Activated T-cell treated with anti-CD3 and anti-CD28 coated beads, Interleukin-2, amount 50 U/mL, for 1 hour (primary cell): ENCODE measurements at places on chromosomes 1 and 21.

- no peak for DNase-seq
Observed at GRCh38 chr21:46269466-46269865, 15.9 kb downstream of the MCM3AP start.

DNA sequence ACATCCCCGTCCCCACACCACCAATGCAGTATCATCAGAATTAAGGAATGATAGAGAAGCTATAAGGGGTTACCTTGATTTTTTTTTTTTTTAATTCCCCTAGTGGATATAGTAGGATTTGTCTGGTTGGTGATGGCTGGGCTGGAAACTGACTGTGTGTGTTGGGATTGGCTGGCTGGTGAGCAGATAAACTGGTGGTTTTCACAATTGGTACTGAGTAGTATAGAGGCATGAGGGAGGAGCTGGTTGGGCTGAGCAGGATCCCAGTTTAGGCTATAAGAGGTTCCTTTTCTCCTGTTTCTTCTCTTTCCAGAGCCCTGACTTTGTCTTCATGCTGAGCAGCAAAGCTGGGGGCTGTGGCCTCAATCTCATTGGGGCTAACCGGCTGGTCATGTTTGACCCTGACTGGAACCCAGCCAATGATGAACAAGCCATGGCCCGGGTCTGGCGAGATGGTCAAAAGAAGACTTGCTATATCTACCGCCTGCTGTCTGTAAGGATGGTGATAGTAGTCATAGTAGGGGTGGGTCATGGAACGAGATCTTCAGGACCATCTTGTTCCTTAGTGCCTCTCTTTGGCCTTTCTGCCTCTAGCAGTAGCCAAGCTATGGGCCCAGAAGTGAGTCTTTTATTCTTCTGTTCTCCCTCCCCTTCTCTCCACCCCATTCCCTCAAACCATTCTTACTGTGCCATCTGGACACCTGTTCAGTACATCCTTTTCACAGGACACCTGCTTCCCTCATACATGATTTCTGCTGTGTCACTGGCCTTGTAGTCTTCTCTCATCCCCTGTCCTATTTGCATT, 26.9 kb downstream of the RAD54L start:
- no peak for DNase-seq

DNA sequence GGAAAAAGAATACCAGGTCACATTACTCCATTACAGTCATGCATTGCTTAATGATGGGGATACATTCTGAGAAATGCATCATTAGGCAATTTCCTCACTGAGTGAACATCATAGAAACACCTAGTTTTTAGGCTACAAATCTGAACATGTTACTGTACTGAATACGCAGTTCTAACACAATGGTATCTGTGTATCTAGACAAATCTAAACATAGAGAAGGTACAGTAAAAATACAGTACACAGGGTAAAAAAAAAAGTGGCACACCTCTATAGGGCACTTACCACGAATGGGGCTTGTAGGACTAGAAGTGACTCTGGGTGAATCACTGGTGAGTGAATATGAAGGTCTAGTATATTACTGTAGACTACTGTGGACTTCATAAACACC, 115.7 kb downstream of the AKT3 start:
- no peak for DNase-seq

GRCh38 chr1:177183836-177184235, 13.1 kb downstream of the BRINP2 start:
- no peak for DNase-seq

- no peak for DNase-seq
Observed at GRCh38 chr1:115475901-115476300, 137.9 kb upstream of the NGF start.

GRCh38 chr1:56551691-56552090, 27.7 kb downstream of the PLPP3 start:
- no peak for DNase-seq

DNA sequence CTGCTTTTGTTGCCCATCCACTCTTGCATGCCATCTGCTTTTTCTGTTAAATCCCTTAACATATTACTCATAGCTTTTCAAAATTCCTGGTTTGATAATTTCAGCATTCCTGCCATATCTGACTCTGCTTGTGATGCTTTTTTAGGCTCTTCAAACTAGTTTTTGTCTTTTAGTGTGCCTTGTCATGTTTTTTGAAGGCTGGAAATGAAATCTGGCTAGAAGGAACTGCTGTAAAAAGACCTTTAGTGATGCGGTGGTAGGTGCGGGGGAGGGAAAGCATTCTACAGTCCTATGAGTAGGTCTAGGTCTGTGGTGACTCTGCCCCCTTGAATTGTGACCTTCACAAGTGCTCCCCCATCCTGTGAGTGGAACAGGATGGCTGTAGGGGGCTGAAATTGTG, 15.0 kb upstream of the S100B start:
- no peak for DNase-seq

DNA sequence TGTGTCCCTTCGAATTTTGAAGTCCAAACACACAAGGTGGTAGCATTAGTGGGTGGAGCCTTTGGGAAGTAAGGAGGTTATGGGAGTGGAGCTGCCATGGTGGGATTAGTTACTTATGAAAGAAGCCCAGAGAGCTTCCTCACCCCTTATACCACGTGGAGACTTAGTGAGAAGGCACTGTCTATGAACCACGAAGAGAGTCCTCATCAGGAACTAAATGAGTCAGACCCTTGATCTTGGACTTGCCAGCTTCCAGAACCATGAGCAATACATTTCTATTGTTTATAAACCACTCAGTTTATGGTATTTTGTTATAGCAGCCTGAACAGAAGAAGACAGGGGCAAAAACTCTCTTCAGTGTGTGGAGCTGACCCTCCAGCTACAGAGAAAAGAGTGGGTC, 259.3 kb upstream of the AJAP1 start:
- DNase-seq: no peak
